Thymus (tissue), 14 donors: ENCODE measurements at places on chromosomes 4 and X.

GRCh38 chr4:74627504-74627903 lies 166.8 kb downstream of the BTC start:
- no peak for DNase-seq

- no peak for DNase-seq
Observed at GRCh38 chr4:6755088-6755753, 27.3 kb upstream of the KIAA0232 start.

DNA sequence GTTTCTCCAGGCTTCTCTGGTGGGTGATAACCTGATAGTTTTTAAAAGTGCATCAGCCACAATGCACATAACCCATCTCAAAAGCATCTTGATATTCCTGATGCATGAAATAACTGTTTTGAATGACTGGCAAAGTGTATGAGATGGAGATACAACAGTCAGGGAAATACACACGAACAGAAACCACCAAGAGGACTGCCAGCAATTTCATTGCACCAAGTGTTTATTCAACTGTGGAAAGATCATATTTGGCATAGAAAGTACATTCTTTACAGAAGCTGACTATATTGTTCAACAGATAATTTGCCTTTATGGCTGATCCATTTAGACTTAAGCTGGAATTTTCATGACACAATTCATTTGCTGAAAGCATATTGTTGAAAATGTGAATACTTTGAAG lies 139.5 kb downstream of the SLIT2 start:
- no peak for DNase-seq

- no peak for DNase-seq
Observed at GRCh38 chr4:38803833-38804653, 548 bp downstream of the TLR1 start.

GRCh38 chr4:142324572-142324971 lies 521.5 kb downstream of the INPP4B start:
- no peak for DNase-seq

DNA sequence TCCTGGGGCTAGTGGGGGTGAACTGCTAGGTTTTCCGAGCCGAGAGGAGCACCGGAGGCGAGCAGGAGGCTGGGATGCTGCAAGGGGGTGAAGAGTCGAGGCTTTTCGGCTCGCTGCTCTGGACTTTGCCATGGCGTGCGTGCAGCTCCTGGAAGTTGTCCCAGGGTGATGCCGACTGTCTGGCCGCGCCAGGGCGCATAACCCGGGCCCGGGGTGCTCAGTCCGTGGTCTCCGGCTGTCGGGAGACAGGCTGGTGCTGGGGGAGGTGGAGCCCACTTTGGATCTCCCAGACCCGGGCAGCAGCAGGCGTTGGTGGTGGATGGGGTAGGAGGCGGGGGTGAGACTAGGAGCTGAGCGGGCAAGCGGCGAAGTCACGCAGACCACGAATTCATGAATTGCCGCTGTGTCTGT lies 793 bp downstream of the GRIA3 start:
- DNase-seq = no peak
